ENCODE measurements at places on chromosomes 4 and X. TPM values are rescaled to one million over a fixed set of nuclear protein-coding genes. Genes with fewer than 3 reads are reported as not detected.

DNA sequence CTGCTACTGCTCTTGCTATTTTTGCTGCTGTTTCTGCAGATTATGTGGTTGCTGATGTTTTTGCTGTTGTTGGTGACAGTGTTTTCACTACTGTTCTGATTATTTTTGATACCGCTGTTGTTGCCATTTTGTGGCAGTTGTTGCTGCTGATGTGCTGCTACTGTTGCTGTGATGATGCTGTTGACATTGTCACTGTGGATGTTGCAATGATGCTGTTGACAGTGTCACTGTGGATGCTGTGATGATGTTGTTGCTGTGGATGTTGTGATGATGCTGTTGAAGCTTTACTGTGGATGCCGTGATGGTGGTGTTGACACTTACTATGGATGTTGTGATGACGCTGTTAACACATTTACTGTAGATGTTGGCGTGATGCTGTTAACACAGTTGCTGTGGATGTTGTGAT, 180.3 kb downstream of the EVC2 start:
- ATAC-seq, result no peak

- no peak for ATAC-seq
Measured at GRCh38 chr4:2419814-2420213, 1.1 kb downstream of the CFAP99 start.

- ATAC-seq, result no peak
Measured at GRCh38 chrX:153397256-153397960, 3.7 kb downstream of the PNMA6E start.

GRCh38 chrX:81201071-81201470, 642 bp downstream of the HMGN5 start:
- no peak for ATAC-seq

DNA sequence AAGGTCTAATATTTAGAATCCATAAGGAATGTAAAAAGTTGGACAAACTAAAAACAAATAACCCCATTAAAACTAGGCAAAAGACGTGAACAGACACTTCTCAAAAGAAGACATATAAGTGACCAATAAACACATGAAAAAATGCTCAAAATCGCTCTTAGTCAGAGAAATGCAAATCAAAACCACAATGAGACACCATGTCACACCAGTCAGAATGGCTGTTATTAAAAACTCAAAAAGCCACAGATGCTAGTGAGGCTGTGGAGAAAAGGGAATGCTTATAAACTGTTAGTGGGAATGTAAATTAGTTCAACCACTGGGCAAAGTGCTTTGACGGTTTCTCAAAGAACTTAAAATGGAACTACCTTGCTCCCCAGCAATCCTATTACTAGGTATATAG, 674.3 kb upstream of the MAGEB2 start:
- ATAC-seq, result no peak

Gene F8A3
- 2.3 TPM for total RNA-seq

DNA sequence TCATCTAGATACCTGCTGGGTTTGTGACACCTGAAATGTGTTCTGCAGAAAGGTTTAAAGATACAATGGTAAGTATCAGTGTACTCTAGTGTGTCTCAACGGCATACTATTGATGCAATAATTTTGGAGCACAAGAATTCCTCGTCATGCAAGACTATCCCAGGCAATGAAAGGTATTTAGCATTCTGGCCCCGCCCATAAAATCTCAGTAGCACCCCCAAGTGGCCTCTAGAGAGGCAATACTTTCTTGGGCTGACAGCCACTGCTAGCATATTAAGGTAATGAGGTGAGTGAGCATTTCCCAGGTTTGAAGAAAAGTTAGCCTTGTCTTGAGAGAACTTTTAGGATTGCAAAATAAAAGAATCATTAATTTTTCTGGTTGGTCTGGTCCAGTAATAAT, 24.0 kb downstream of the TAB3 start:
- ATAC-seq, result peak; percentile 79

Gene CT45A5
- not detected for total RNA-seq

- no peak for ATAC-seq
Measured at GRCh38 chr4:142307857-142308256, 538.2 kb downstream of the INPP4B start.

DNA sequence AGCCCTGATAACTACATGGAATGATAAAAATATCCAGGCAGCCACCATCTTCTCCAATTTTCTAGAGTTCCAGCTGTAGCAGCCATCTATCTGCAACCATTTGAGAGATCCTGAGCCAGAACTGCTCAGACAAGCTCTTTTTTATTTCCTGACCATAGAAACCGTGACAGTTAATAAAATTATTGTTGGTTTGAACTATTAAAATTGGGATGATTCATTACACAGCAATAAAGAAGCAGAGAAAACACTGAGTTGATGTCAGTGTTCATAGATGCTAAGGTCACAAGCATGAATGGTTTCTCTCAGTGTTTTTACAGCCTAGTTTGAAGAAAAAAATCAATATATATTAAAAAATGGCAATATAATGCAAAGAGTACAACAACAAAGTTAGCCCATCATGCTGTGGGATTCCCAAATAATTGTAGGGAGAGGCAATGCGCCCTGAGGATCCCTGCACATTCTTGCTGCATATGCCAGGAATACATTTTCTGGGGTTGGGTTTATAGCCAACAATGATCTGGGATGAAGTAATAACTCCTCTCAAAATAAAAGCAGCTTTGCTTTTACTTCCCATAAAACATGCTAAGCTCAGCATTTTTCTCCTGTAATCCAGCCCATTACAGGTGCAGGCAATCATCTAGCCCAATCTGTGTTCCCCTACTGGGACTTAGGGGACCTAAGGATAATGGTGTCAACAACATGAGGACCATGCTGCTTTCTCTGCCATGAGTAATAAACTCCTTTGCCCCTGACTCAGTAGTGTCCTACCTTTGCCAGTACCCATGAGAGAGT, 84.0 kb downstream of the PABPC4L start:
- ATAC-seq, result no peak

GRCh38 chr4:97531351-97531750, 611.9 kb downstream of the STPG2 start:
- ATAC-seq, result no peak

Gene NUDT10
- total RNA-seq, result not detected

Gene LRRC66
- 0.12 TPM for total RNA-seq

- ATAC-seq, result no peak
Measured at GRCh38 chrX:5648941-5649568, 579.6 kb downstream of the NLGN4X start.

Gene POU4F2
- not detected for total RNA-seq

- no peak for ATAC-seq
Measured at GRCh38 chr4:72107456-72107855, 75.7 kb downstream of the NPFFR2 start.

Gene NSD2
- 42.7 TPM for total RNA-seq
